ENCODE measurements at places on chromosomes 5 and 9. TPM values are rescaled to one million over a fixed set of nuclear protein-coding genes. Genes with fewer than 3 reads are reported as not detected.

DNA sequence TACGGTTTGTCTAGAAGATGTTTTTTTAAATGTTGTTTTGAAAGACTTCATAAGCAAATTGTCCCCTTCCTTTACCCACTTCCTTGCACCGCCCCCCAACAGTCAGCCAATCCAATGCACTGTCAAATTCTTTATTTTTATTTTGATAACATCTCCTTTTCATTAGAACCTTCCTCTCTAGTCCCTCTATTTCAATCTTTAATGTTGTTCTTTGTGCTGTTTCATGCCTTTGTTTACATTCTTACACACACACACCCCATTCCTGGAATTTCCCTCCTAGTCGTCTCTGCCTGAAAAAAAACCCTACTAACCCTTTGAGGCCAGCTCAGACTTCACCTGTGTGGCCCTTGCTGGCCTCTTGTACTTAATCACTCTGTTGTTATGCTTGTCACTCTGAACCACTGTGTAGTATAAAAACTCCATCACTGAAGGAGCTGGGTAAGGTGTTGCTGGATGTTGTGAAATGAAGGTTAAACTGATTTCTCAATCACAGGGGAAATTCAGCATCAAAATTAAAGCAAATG, 133.4 kb downstream of the UGCG start:
- DNase-seq = no peak
- no peak overlapping the region for H3K27ac ChIP-seq
- no peaks in the 10 kb centered on the region for H3K27me3 ChIP-seq
- H3K4me1 ChIP-seq = peaks cover 4% of the 10 kb centered on the region

DNA sequence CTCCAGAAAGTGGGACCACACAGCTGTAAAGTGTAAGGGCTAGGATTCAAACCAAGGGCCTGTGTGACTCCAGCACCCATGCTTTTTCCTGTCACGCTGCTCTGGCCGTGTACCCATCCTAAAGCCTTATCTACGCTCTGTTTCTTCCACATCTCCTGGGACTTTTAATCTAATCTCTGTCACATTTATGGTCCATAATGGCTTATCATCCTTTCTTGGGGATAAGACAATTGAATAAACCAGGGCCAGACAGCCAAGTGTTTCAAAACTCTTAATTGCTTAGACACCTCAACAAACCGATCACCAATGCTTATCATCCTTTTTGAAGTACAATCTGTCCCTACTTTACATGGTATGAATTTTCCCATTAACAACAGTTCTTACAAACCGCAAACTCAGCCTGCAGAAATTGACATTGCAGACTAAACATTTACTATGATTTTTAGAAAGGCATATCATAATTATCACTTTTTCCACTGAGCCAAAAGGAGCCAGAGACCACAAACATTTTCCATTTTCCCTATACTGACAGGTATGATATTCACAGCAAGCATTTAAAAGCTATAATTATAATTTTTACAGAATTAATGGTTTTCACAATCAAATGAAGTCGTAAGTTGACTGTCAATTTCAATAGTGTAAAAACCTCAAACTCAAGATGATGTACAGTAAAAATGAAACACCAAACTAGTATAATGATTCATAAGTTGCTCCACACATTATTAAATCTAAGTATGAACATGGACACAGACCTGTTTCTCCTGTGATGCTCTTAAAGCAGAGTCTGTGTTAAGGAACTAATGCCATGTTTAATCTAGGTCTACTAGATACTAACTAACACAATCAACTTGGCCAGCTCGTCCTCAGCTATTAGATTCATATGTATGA, 99.5 kb downstream of the FBXW11 start:
- no peaks in the 10 kb centered on the region for H3K36me3 ChIP-seq
- DNase-seq = no peak
- H3K27ac ChIP-seq = no peak overlapping the region
- no peaks in the 10 kb centered on the region for H3K4me1 ChIP-seq

Gene FOXI1
- total RNA-seq = not detected

Gene PITX1
- total RNA-seq = 7.8 TPM
